ENCODE measurements at places on chromosomes 12 and 14.

DNA sequence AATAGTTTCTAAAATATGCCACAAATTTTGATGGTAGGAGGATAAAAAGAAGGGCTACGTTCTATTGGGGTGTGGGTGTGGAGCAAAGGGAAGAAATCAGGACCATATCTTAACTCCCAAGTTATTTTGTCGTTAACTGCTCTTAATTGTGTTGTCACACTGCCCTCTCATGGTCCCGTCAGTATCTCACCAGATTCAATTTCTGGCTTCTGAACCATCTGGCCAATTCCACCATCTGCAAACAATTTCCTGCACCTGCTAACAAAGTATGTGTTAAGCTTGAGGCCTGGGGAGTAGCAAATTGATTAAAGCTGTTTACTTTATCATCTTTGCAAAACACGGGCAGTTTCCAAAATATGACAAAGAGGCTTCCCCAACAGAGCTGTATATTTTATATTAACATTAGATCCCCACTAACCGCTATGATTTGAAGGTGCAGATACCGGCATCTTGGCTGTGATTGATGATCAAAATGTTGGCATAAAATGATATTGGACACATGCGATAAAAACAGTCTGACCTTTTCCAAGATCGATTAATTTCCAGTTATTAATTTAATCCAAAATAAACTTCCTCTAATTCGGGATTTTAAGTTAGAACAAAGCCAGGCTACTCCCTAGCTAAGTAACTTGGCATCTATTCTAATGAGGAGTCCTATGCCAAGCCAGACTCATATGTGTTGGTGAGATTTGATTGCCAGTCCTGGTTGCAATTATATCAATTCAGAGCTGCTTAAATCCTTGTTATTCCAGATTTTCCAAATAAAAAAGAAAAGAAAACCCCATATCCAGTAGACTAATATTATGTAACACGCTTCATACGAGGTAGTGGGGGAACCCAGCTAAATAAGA is 6.9 kb upstream of the DNM1L start:
- DNase-seq = no peak

- peak; percentile 42 for DNase-seq
These were observed 10.5 kb downstream of the ARHGEF25 start for GRCh38 chr12:57621497-57622292.

DNA sequence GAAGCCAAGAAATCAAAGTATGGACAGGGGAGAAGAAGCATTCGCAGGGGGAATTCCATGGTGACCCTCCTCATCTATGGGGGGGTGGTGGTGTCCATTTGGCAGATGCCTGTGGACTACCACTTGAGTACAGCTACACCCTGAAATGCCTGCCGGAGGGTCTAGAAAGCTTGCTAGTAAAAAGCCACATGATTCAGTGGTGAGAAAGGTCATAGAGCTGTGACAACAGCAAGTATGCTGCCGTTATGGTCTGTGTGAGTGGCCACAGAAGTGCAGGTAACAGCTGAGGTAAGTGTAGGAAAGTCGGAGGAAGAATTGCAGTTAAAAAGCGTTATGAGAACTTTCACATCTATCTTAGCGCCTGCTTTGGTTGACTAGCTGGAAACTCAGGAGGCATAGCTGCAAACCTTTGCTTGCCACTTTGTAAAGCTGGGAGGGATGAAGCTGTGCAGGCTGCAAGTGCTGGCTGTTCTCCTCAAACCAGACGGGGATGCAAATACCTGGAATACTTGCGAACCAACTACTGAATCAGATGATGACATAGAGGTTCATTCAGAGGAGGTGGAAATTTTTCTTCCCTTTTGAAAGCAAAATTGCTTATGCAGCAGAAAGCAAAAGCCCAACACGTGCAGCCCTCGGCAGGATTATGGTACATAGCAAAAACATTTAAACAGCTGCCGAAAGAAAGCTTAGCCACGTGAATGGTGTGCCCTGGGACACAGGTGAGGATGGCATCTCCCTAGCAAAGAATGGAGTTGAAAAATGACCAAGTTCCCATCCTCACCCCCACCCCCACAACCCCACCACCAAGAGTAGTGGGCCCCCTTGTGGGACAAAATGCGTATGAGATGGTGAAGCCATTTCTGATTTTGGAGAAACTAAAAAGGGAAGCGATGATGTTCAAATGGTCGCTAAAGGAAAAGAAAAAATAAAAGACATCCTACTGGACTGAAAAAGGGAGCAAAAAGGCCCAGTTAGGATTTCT is 287.0 kb downstream of the RERGL start:
- DNase-seq = no peak

GRCh38 chr12:57280211-57281062 is 29.4 kb upstream of the STAC3 start:
- DNase-seq = peak; percentile 53

DNA sequence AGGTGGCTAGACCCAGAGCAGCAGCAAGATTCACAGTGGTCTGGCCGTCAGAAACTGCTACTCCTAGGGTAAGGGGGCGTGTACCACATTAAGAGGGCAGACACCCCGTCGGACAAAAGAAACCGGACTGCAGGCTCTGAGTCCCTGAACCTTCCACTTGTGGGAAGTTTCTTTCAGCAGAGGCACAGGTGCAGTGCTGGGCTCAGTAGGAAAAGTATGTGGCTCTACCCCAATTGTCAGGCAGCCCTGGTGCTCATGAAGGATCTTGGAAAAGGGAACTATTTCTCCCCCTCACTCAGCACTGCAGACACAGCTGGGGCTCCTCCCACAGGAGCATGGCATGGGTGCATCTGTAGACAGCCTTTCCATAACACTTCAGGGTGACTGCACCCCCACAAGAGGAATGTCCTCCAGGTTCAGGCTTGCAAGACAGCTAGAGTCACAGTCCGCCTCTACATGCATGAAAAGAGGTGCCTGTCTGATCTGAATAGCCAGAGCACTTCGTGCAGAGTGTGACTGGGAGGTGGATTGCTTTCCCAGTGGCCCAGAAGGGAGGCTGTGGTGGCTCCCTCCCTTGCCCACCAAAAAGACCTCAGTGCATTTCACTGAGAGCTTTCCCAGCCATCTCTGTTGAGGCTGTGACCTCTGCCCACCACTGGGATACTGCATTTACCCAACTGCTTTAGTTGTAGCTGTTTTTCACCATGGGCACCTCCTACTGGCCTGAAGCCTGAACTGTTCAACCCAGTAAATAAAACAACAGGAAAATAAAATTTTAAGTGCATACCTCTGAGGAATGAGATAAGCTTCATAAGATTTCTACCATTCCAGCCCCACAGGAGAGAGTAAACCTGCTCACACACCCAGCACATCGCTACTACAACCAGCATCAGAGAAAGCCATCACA is 14.2 kb downstream of the CEP128 start:
- DNase-seq = no peak

DNA sequence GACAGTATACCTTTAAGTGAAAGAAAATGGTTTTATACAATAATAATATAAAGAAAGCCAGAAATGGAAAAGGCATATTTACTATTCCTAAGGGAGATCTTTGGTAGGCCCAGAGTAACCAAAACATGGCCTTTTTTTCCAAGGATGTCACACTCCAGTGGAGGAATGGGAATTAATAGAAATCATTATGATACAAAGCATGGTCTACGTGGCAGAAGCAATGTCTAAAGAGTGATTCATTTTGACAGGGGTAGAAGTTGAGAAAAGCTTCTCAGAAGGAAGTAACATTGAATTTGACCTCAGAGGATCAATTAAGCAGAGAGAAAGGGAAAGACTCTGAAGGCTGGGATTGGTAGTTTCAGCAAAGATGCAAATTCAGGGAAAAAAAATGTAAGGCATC is 208.6 kb downstream of the BTG1 start:
- DNase-seq = no peak

DNA sequence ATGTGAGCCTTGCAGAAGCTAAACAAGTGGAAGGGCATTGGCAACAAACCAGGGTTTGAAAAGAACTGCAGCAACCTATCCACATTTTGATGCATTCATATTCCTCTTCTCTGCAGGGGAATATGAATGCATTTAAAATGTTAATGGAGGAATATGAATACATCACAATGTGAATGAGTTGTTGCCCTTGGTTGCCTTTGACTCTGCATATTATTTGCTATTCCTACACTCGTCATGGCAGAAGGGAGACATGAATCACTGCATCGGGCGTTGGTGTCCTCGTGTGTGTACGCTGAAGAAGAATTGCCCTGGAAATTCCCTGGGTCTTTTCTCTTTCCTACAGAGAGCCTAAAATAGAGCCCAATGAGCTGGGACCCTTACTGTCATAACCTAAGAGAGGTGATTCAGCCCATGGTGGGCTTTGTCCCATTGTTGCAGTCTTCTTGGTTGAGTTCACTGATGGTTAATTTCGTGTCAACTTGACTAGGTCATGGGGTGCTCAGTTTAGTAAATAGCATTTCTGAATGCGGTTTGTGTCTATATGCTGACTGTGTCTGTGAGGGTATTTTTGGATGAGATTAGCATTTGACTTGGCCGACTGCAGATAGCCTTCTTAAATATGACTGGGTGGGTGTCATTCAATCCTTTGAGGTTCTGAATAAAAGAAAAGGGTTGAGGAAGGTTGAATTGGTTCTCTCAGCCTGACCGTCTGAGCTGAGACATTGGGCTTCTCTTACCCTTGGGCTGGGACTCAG is 1422.9 kb upstream of the TMEM132C start:
- DNase-seq = no peak

GRCh38 chr12:115691123-115691522 is 586.4 kb downstream of the MED13L start:
- no peak for DNase-seq

GRCh38 chr12:3728686-3729085 is 24.2 kb downstream of the CRACR2A start:
- no peak for DNase-seq

DNA sequence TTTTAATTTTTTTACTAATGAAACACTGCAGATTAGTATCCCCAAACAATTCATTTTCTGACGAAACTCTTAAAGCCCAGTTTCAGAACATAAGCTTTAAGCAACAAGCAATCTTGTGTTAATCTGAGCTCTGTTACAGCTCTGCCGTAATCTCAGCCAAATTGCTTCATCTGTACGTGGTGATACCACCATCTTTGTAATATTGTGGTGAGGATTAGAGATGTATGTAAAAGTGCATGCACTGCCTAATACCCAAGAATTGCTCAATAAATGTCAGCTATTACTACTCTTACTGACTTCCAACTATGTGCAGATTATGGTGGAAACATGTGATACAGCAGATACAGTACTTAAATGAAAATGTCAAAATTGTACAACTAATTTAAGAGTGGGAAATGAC is 1.8 kb downstream of the AKAP5 start:
- DNase-seq = no peak

- DNase-seq = peak; percentile 28
These were observed 139.3 kb upstream of the ARHGAP5 start for GRCh38 chr14:31937730-31938346.

DNA sequence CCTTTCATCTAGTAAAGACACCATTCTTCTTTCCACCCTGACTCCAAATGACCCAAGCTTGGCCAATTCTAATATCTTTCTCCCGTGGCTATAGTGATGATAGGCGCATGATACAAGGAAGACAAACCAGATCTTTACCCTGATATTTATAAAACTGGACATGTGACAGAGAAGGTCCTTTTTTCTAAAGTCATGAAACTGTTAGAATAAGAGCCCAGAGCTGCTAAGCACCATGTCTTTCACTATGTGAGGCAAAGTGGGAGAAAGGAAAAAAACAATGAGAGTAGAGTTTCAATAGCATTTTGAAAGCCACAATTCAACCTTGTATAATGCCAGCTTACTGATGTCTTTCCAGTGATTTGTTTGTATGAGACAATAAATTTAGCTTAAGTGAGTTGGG is 212.4 kb downstream of the RASSF9 start:
- DNase-seq = no peak

DNA sequence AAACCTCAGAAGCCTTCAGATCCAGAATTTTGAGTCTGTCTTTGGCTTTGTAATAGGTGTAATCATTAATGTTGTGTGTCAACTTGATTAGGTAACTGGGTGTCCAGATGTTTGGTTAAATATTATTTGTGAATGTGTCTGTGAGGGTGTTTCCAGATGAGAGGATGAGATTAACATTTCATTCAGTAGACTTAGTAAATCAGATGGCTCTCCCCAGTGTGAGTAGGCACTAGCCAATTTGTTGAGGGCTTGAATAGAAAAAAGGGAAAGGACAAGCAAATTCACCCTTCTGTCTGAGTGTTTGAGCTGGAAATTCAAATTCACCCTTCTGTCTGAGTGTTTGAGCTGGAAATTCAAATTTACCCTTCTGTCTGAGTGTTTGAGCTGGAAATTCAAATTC is 932.2 kb downstream of the SLC6A15 start:
- no peak for DNase-seq

- DNase-seq = no peak
These were observed 37.7 kb downstream of the CCDC175 start for GRCh38 chr14:59538936-59539335.

DNA sequence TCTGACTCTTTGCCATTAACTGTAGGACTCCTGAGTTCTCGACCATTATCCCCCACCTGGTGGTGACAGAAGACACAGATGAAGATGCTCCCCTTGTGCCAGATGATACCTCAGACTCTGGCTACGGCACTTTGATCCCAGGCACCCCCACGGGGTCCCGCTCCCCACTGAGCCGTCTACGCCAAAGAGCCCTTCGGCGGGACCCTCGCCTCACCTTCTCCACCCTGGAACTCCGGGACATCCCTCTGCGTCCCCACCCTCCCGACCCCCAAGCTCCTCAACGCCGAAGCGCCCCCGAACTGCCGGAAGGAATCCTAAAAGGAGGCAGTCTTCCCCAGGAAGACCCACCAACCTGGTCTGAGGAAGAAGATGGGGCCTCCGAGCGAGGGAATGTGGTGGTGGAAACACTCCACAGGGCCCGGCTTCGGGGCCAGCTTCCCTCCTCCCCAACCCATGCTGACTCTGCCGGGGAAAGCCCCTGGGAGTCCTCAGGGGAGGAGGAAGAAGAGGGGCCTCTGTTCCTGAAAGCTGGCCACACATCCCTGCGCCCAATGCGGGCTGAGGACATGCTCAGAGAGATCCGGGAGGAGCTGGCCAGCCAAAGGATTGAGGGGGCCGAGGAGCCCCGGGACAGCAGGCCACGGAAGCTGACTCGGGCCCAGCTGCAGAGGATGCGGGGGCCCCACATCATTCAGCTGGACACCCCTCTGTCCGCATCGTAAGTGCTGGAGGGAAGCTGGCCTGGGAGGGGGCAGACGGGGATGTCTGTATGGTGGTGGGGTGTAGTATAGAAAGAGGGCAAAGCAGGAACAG is 14.4 kb downstream of the TNFRSF1A start:
- no peak for DNase-seq

DNA sequence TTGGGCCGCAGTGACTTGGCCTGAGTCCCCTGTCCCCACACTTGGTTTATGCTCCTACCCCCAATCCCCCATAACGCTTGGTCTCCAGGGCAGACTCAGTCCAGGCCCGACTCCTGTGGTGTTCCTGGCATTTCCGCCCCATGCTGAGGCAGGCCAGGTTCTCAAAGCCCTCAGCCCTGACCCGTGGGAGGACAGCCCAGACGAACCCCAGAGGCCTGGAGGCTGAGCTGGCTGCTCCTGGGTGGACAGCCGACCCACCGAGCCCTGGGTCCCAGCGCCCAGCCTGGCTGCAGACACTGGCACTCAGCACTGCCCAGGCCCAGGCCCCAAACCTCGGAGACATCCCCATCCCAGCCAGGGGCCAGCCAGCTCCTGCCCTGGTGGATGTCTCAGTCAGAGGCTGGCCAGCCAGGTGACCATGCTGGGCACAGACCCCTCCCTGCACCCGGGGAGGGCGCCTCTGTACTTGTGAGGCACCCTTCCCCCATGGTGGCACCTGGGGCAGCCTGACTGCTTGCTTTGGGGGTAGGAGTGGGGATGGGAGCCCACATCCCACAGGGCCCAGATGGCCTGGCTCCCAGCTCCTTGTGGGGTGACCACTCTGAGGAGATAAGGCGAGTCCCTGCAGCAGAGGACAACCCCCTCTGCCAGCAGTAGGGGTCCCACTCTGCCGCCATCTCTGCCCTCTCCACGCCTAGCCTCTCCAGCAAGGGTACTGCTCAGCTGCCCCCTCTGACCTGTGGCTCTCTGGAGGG is 1.4 kb downstream of the PLD4 start:
- no peak for DNase-seq

All from stimulated activated CD8-positive, alpha-beta memory T cell treated with anti-CD3 and anti-CD28 coated beads, Interleukin-4, amount 100 ng/mL, for 24 hours (primary cell).